ENCODE measurements at places on chromosomes 1 and 21.

DNA sequence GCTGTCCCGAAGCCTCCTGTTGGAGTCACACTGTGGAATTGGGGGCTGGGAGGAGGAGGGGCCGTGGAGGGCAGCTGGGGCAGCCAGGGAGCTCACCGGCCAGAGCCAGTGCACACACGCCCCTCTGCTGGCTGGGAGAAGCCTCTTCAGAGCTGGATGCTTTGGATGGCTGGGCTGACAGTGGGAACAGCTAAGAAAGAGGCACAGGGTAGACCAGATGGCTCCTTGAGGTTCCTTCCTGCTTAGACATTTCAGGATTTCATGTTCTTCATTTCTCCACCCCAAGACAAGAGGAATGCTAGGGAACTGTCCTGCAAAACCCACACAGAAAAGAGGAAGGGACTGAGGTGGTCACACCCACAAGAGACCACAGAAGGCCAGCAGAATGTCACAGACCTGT lies 254.8 kb upstream of the VAMP3 start:
- no peak for DNase-seq

DNA sequence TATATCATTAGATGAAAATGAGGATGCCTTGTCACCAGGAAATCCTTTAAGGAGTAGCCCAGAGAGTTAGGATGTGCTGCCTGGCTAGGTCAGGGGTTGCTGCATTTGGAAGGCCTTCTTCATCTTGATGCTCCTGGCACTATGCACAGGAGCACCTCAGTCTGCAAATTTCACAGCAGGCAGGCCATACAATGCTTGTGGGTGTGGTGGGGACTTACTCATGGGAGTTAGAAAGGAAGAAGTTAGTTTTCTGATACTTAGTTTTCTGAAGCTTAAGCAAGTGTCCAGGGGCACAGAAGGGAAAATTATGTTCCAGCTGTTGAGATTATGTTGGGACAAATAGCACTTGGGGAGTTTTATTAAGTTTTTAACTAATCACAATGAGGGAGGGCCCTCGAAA lies 11.4 kb downstream of the HLX start:
- no peak for DNase-seq

GRCh38 chr1:109808703-109809102 lies 45.0 kb upstream of the EPS8L3 start:
- no peak for DNase-seq

DNA sequence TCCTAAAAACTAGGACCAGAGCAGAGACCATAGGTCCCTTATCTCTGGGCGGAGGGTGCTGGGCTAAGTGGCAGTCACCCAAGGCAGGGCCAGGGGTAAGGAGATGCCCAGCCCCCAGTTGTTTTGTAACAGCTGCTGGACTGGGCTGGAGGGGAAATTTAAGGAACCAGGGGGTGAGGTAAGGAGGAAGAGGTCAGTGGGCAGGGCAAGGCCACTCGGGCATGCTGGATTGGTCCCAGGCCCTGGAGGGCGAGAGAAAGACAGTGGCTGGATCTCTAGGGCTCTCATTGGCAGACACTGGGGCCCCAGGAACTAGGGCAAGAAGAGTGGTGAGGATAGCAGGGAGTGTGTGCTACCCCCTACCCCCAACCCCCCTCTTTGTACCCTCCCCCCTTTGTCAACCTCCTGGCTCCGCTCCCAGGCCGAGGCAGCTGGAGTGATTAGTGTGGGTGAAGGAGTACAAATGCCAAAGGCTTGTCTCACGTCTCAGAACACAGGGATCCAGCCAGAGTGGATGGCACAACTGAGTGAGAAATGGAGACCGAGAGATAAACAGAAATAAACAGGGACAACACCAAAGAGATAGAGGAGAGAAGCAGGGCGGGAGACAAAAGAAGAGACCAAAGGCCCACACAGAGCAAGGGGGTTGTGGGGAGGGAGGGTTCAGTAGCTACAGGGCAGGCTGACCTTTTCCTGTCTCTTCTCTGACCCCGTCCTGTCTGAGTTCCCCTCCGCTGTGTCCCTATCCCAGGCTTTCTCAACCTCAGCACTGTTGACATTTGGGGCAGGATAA lies 20.5 kb upstream of the THRAP3 start:
- peak; percentile 57 for DNase-seq

GRCh38 chr1:117817629-117818028 lies 111.8 kb downstream of the GDAP2 start:
- DNase-seq = no peak

DNA sequence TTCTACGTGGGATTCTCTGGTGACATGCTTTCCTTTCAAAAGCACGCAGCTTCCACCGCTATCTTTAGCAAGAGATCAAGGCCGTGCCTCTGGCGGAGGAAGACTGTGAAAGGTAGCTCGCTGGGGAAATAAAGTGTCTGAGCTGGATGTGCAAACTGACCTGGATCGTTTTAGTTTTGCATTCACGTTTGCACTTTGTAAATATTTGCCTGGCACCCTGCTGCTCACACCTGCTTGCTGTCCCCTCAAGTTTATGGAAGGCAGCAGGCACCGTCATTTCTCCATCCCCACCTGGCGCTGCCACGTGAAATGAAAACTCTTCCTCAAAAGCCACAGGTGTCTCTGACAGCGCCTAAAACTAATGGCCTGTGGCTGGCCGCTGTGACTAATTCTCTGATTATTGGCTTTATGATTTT lies 44.0 kb upstream of the TARDBP start:
- no peak for DNase-seq

DNA sequence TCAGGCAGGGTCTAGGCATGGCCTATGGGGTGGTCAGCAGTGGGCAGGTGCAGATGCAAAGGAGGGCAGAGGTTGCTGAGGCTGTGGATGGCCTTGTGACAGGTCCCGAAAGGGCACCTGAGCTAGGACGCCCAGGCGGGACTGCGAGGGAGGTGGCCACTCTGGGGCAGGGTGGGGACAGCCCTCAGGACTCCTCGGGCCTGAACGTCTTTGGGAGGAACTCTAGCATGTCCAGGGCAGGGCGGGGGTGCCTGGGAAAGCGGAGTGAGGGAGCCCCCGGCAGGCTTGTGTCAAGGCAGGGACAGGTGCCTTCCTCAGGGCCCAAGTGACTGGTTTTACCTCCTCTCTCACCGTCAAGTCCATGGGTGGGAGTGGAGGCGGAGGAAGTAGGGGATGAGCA lies 125.4 kb upstream of the WNT4 start:
- DNase-seq = no peak

GRCh38 chr21:45506836-45507522 lies 35.3 kb downstream of the SLC19A1 start:
- no peak for DNase-seq

- no peak for DNase-seq
Measured at GRCh38 chr1:214384373-214385079, 103.6 kb downstream of the SMYD2 start.

DNA sequence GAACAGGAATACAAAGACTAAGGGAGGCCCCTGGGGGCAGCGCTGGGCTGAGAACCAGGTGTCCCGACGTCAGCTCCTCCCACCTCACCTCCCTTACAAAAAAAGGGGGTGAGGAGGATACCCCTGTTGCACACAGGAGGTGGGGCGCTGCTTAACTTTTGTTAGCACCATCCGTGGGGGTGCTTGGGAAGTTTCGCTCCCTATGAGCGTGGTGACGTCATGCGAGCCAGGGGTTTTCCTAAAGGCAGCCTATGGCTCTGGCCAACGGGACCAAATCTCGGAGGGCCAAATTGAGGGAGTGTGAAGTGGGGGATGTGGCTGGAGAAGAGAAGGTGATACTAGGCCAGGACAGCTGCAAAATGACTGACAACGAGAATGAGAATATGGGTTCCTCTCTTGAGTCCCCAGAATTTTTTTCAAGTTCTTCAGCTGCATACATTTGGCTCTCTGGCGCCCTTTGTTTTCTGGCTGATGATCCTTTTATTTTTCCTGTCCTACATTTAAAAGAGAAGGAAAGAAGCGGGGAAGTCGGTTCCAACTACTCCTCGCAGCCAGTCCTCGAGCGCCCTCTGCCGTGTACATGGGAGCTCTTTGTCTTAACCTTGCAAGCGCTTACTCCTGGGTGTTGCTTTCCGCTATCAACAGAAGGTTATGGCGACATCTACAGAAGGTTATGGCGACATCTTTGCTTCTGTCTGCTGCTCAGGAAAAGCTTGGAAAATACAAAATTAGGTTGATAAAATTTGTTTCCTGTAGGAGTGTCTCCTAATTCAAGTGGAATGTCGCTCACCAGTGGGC lies 48.0 kb upstream of the ZC3H11B start:
- peak; percentile 82 for DNase-seq

- DNase-seq = peak; percentile 37
Measured at GRCh38 chr21:34807881-34808568, 139.2 kb downstream of the CLIC6 start.

- no peak for DNase-seq
Measured at GRCh38 chr1:3552751-3553150, 58.6 kb downstream of the MEGF6 start.

- DNase-seq = no peak
Measured at GRCh38 chr1:65401612-65402011, 18.9 kb upstream of the LEPR start.

GRCh38 chr1:41200728-41201127 lies 41.4 kb downstream of the SCMH1 start:
- peak; percentile 34 for DNase-seq

DNA sequence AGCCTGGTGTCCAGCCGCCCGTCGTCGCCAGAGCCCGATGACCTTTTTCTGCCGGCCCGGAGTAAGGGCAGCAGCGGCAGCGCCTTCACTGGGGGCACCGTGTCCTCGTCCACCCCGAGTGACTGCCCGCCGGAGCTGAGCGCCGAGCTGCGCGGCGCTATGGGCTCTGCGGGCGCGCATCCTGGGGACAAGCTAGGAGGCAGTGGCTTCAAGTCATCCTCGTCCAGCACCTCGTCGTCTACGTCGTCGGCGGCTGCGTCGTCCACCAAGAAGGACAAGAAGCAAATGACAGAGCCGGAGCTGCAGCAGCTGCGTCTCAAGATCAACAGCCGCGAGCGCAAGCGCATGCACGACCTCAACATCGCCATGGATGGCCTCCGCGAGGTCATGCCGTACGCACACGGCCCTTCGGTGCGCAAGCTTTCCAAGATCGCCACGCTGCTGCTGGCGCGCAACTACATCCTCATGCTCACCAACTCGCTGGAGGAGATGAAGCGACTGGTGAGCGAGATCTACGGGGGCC lies 1.2 kb downstream of the OLIG2 start:
- peak; percentile 39 for DNase-seq

DNA sequence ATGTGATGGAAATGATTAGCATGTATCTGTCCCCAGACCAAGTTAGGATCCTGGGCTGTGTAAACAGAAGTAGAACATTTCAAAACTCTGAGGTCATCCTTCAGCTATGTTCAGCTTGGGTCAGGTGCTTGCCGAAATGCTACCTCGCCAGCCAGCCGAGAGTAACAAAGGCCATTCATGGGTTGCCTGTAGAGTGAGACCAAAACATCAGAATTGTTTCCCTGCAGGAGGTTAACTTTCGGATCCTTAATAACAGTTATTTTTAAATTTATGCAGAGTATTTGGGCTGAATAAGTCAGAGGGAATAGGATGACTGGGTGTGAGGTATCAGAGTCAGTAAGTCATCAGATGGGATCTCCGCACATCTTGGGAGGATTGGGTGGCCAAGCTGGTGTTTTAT lies 35.6 kb downstream of the SMYD2 start:
- DNase-seq = no peak

DNA sequence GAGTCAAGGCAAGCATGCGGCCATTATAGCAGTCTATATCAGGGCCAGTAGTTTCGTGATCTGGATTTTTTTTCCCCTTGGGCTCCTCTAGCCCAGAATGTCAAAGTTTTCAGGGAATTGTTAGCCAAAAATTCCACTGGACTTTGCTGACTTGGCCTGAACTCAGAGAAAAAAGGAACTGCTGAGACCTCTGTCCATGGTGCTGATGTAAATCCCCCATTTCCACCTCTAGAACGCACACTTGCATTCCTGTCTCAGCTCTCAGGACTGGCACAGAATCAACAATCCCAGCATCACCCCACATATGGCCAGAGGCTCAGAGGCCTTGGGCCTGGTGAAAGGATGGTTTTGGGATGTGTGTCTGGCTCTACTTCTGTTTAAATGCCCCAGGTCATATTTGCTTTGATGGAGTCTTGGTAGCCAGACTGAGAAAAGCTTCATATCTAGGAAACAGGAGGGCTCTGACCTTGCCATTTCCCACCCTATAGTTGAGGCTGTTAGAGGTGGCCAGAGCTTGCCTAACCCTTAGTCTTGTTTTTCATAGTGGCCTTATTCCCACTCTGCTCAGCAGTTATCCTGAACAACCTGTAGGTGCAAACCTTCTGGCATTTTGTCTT lies 16.9 kb upstream of the EFCAB14 start:
- DNase-seq = peak; percentile 79

DNA sequence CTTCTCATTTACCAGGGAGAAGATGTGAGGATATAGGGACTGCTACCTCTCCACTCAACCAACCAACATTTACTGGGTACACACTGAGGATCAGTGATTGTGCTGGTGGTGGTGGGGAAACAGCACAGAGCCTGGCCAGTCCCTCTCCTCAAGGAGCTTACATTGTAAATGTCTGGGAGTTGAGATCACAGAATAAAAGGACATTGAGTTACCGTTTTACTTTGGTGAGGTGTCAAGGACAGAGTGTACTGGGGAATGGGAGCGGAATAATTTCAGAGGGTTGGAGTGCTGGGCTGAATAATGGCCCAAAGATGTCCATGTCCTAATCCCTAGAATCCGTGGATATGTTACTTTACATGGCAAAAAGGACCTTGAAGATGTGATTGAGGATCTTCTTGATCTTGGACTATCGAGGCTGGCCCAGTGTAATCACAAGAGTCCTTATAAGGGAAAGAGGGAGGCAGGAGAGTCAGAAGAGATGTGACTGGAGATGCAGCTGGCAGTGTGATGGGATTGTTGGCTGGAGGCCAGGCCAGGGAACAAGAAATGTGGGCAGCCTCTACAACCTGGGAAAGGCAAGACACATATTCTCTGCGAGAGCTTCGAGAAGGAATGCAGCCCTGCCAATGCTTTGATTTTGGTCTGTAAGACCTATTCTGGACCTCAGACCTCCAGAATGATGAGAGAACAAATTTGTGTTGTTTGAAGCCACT lies 26.6 kb upstream of the RWDD3 start:
- DNase-seq = no peak

DNA sequence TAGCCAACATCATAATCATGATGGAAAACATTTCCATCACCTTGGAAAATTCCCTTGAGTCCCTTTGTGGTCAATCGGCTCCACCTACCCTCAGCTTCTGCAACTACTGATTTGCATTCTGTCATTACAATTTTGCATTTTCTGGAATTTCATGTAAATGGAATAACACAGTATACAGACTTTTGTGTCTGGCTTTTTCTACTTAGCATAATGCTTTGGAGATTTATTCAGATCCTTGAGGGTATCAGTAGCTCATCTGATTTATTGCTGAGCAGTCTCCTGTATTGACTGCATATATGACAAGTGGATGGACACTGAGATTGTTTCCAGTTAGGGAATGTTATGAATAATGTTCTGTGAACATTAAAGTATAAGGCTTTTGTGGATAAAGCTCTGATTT lies 358.3 kb downstream of the USP25 start:
- DNase-seq = no peak

- no peak for DNase-seq
Measured at GRCh38 chr1:214493126-214493796, 58.1 kb downstream of the PTPN14 start.

GRCh38 chr1:93178418-93178817 lies 1.8 kb downstream of the TMED5 start:
- DNase-seq = no peak

GRCh38 chr1:225866981-225867380 lies 15.2 kb downstream of the TMEM63A start:
- no peak for DNase-seq

Data from hematopoietic multipotent progenitor cell treated with erythropoietin and hydrocortisone succinate and interleukin-3 and kit ligand, for 4 days (in vitro differentiated cells).